ENCODE measurements at places on chromosomes 2 and 18. TPM values are rescaled to one million over a fixed set of nuclear protein-coding genes. Genes with fewer than 3 reads are reported as not detected.

DNA sequence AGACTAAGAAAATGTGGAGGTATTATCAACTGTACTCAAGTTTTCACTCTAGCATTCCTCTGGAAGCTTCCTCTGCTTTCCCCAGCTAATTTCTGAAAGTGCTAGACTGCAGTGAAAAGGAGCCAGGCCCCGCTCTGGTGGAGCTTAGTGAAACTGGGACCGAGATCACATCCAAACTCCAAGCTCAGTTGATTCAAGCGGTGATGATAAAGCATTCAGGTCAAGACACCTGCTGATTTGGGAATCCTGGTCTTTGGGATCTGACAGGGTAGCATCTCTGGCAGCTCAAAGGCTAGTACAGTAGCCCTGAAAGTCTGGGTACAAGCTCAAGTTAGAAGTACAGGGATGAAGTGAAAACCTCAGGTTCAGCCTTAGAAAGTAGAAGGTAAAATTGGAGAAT lies 120.2 kb upstream of the CRIM1 start:
- no peak overlapping the region for H3K4me3 ChIP-seq
- DNase-seq: no peak
- H3K36me3 ChIP-seq: no peaks in the 10 kb centered on the region
- no peaks in the 10 kb centered on the region for H3K27me3 ChIP-seq
- H3K27ac ChIP-seq: no peak overlapping the region

RNPEPL1 gene
- 145 TPM for total RNA-seq

DNA sequence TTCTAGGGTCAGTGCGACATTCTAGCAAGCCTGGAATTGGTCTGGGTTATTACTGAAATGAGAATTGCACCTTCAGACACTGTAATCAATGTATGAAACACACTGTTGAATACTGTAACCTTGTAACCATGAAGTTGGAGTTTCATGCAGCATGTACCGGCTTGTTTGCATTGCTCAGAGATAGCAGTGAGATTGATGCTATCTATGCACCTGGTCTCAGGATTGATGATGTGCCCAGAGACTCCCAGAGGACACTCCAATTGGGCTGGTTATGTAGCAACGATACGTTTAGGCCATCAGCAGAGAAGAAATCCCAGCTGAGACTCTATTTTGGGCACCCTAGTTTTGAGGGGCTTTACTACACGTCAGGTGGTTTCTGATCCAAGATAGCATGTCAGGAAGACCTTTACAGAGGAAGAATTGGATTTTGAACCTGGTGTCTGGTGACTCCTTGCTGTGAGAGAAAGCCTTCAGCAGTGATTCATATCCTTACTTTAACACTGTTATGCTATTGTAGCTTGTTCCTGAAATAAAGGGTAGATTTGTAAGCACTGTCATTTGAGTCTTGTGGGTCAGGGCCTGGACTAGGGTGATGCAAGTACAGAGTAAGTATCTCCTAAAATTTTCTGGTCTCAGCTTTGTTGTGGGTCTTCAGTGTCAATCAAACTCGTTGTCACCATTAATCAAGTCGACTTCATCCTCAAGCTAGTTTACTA lies 305.1 kb upstream of the GULP1 start:
- no peaks in the 10 kb centered on the region for H3K27me3 ChIP-seq
- no peak for DNase-seq
- H3K4me3 ChIP-seq: no peak overlapping the region
- H3K27ac ChIP-seq: no peak overlapping the region

GRCh38 chr2:232574674-232575403 lies 24.4 kb downstream of the EIF4E2 start:
- H3K4me1 ChIP-seq: peaks cover 14% of the 10 kb centered on the region
- DNase-seq: no peak
- no peaks in the 10 kb centered on the region for H3K27me3 ChIP-seq
- no peak overlapping the region for H3K4me3 ChIP-seq

WDSUB1 gene
- total RNA-seq: 1.3 TPM

GAL3ST2 gene
- 311 TPM for total RNA-seq

SALL3 gene
- not detected for total RNA-seq

DNA sequence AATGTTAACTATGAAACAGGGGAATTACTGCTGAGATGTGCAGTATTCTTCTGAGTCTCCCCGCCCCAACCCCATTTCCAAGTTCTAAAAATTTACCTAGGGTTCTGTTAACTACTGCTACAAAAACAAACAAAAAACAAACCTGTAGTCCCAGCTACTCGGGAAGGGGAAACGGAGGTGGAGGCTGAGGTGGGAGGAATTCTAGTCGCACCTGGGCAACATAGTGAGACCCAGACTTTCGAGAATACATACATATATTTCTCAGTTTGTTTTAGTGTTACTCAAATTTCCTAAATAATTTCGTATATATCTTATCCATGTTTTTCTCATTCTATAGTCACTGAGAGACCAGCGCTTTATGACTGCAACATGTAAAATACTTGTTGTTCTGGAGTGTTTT lies 989 bp downstream of the STAM2 start:
- no peaks in the 10 kb centered on the region for H3K36me3 ChIP-seq
- peak overlapping the region; percentile 92 for H3K27ac ChIP-seq
- peak overlapping the region; percentile 76 for H3K4me3 ChIP-seq
- peak; percentile 32 for DNase-seq
- peaks cover 62% of the 10 kb centered on the region for H3K4me1 ChIP-seq
